ENCODE measurements at places on chromosomes 3 and 15.

- no peak for DNase-seq
Observed at GRCh38 chr3:97257942-97258697, 443.7 kb downstream of the EPHA6 start.

DNA sequence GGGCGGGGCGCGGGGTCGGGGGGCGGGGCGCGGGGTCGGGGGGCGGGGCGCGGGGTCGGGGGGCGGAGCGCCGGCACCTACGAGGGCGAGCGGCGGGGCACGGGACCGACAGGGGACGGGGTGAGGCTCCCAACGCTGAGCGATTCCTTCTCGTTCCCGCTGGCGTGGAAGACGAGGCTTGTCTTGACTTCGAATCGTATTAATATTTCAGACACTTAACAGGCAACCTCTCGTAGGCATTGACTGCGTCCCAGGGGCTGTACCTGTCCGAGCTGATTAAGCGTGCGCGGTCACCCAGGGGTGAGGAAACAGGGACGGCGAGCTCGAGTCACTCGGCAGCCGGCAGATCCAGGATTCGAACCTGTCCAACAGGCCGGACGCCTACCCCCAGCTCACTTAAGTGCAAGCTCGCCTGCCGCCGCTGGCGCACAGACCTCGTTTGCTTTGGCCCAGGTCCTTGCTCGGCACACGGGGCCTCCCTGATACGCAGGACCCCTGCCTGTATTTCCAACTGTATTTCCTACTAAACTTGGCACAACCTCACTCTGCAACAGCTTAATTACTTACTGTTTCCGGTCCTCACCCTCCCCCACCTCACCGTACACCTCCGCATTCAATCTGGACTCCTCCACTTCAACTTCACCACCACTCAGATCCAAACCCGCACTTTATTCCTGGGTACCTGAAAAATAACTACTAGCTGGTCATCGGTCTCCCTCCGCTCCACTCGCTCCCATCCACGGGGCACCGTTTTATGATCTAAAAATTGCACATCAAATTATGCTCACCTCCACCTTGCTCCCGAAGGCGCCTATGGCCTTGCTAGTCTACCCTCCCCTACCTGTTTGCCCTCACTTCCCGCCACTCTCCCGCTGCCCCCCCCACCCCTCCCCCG, 722 bp upstream of the ZXDC start:
- no peak for DNase-seq

DNA sequence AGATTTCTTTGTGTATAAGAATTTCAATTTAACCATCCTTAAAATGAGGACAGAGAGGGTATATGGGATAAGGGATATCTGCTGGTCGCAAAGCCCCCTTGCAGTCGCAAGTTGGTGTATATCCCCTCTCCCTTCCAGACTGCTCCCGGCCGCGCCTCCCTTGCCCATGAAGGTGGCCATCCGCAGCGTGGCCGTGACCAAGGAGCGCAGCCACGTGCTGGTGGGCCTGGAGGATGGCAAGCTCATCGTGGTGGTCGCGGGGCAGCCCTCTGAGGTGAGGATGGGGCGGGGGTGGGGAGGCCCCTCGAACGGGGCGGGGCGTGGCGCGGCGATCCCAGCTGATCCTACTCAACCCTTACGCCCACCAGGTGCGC, 29.4 kb downstream of the NBEAL2 start:
- DNase-seq = no peak

GRCh38 chr15:97236140-97236539, 724.4 kb upstream of the ARRDC4 start:
- DNase-seq = no peak

DNA sequence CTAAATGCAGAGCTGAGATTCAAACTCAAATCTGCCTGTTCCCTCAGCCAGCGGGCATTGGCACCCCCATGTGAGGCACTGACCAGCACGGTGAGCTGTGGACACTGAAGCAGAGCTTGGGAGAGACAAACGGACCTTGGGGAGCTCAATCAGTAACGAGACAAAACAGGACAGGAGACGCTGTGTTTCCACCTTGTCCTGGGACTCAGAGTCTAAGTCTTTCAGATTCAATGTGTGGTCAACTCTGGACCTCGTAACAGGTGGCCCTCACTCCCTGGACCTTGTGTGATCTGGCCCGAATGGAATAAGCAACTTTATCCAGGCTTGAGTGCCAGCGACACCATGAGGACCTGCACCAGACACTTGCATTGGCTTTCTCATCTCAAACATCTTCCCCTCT, 232.5 kb downstream of the UACA start:
- no peak for DNase-seq

DNA sequence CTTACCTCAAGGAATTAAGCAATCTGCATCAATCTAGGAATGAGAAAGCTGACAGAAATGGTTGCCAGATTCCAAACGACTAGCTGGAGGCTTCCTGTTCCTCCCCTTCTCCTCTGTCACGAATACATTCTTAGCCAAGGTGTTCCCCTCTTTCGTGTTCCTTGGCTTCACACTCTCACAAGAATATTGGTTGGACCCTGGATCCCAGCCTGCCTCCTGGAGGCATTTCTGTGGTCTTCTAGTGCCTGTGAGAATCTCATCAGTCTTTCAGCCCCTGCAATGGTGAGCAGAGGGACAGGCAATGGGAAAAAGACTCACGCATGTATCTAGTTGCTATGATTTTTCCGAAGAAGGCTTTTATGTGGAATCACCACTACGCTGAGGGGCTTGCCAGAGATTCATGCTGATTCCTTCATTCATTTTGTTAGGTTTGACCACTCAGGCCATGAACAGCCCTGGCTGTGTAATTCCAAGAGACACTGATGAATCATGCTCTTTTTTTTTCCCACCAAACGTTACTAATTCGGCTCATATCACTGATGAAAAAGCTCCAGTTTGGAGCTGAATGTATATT, 1.6 kb upstream of the P3H2 start:
- DNase-seq = no peak

GRCh38 chr3:165194511-165195240, 1.5 kb downstream of the SLITRK3 start:
- DNase-seq = no peak

GRCh38 chr3:52394751-52395502, 50.0 kb downstream of the SEMA3G start:
- no peak for DNase-seq

DNA sequence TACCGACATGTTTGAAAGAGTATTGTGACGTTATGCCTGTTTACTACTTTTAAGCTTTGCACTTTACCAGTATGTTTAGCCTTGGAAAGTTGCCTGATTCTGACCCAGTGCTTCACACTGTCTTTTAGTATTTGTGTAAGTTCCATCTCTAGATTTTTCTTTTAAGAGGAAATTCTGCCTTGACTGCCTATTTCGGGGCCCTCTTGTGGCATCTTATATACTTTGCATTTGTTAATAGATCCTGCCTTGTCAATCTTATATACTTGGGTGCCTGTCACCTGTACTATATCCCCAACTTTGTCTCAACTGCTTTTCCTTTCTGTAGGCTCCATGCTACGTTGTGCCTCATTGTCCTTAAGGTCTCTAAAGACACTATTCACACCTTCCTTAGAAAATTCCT, 244.6 kb downstream of the STXBP5L start:
- no peak for DNase-seq

DNA sequence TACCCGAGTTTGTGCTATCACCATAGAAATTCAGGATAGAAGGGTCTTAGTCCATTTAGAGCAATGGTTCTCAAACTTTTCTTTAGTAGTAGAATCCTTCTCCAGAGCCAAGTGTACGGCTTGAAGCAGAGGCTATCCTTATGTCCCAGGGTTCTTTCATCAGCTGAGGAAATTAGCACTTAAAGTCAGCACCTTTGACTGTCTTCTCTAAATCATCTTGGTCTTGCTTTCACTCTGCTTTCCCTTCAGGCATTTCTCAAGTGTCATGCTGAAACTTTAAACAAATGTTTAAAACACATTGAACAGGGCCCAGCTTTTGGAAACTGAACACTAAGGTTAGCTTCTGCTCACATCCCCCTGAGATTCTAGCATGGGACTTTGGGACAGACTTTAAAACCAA, 78.2 kb downstream of the TM4SF4 start:
- no peak for DNase-seq

- no peak for DNase-seq
Observed at GRCh38 chr3:155217591-155217990, 75.9 kb downstream of the STRIT1 start.

- no peak for DNase-seq
Observed at GRCh38 chr15:50261981-50262380, 3.5 kb downstream of the HDC start.

DNA sequence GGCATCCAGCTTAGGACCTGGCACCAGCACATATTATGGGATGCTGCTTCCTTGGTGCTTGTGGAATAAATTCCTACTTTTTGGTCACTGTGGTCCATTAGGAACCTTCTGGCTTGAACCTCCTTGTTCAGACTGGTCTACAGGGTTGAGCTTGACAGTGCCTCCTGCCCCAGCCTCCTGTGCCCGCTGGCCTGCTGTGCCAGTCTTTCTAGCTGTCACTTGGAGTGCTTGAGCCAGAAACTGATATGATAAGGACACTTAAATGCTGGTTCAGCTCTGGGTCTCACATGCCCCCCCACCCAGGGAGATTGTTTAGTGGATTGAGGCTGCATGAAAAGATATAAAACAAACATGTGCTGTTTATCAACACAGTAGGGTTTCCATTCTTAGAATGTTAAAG, 147.8 kb downstream of the SLCO3A1 start:
- no peak for DNase-seq

DNA sequence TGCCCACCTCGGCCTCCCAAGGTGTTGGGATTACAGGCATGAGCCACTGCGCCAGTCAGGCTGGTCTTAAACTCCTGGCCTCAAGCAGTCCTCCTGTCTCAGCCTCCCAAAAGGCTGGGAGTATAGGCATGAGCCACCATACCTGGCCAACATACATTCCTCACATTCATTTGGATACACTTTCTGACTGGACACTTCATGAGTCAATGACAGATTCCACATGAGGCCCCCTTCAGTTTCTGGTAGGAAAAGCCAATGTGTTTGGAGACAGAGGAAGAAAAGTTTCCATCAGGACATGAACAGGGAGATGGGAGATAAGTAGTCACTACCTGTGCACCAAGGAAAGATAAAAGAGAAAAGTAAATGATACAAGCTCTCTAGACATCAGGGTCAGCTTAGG, 49.4 kb upstream of the GSK3B start:
- no peak for DNase-seq

GRCh38 chr3:163753033-163753432, 1325.3 kb downstream of the SI start:
- DNase-seq = no peak

- DNase-seq = no peak
Observed at GRCh38 chr3:140508550-140508949, 169.3 kb upstream of the TRIM42 start.

GRCh38 chr3:168262887-168263286, 167.2 kb upstream of the GOLIM4 start:
- no peak for DNase-seq

DNA sequence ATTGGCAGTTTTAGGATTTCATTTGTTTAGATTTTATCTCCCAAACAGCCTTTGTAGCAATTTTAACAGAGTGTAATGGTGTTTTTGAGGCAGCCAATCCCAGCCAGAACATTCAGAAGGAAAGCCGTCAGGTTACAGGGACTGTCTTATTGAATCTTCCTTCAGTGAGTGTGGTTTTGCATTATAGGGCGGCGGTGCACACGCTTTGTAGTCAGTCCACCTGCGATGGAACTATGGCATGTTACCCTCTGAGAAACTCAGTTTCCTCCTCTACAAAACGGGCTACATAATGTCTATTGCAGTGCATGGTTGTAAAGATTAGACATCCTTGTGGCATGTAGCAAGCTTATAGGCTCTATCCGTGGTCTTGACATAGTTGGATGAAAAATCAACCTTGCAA, 1.0 kb downstream of the LRRC28 start:
- DNase-seq = no peak

DNA sequence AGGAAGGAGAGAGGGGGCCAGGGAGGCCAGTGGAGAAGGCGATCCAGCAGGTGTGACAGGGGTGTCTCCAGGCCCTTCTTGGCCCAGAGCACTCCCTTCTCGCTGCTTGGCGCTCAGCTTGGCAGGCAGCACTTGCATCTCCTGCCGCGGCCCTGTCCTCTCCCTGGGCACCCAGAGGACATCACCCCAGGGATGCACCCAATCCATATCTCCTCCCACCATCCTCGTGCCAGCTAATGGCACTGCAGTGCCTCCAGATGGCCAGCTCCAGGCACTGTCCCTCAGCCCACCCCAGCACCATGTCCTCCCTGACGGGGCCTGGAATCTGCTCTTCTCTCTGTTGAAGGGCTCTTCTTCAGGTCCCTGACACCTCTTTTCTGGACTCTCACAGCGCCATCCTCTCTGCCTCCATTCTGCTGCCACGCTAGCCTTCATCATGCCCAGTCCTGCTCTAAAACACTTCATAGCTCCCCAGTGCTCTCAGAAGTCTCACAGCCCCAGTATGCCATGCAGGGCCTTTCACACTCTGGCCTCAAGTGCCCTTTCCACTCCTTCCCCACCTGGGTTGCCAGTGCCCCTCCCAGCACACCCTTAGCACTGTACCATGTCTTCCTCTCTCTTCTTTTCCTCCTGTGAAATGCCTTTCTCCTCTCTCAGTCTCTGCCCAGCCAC, 106.8 kb upstream of the SLC6A11 start:
- DNase-seq = no peak

DNA sequence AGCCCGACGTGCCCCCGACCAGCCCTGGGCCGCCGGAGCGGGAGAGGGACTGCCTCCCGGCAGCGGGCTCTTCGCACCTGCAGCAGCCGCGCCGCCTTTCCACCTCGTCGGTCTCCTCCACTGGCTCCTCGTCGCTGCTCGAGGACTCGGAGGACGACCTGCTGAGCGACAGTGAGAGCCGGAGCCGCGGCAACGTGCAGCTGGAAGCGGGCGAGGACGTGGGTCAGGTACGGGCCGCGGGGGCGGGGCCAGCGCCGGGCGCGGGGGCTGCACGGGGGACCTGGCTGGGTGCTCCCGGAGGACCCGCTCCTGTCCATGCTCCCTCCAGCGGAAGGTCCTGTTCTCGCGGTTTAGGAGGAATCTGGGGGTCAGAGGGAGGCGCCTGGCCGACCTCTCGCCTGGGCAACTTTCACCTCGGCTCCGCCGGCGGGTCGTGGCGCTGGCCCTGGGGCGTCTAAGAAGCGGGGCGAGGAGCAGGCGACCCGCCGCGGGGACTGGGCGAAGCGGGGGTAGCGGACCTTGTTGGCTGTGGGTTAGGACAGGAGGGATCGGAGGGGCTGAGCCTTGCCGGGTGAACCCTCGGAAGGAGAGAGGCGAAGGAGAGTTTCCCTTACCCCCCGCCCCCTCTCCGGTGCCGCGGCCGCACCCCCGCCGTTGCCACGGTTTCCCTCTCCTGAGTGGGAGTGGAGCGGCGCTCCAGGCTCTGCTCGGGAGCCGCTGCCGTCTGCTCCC, 682 bp downstream of the ITPKA start:
- peak; percentile 56 for DNase-seq

- DNase-seq = no peak
Observed at GRCh38 chr3:150243466-150243865, 164.6 kb upstream of the TSC22D2 start.

- DNase-seq = no peak
Observed at GRCh38 chr3:105278688-105279087, 88.0 kb upstream of the ALCAM start.

DNA sequence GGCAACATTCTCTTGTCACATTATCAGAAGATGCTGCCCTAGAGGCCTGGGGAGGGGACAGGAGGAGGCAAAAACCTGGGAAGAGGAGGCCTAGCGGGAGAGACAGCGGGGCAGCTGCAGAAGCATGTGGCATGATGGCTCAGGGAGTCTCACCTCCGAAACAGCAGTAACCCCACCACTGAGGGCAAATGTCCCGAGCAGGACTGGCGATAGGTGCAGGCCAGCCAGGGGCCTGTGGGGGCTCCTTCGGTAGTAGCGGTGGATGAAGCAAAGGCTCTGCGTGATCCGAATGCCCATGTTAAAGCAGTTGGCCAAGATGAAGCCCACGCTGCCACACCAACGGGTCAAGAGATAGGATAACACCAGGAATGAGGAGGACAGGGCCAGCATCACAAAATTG, 38.0 kb downstream of the RFT1 start:
- DNase-seq = no peak
